ENCODE measurements at places on chromosomes 16 and 17.

GRCh38 chr16:8644211-8645140 is 23.0 kb downstream of the METTL22 start:
- H3K27ac ChIP-seq = peak overlapping the region; percentile 73
- peaks cover 75% of the 10 kb centered on the region for H3K36me3 ChIP-seq
- H3K4me3 ChIP-seq = no peak overlapping the region

- no peaks in the 10 kb centered on the region for H3K36me3 ChIP-seq
- H3K27ac ChIP-seq = peak within 1 kb of the TSS; percentile 93
- DNase-seq = peak; percentile 97
- no peaks in the 10 kb centered on the region for H3K27me3 ChIP-seq
Measured at GRCh38 chr16:401468-402348, at the start of gene DECR2. Gene DECR2, plus strand, starts transcription at chr16:401885. Its CDS starts 79 bp downstream, at chr16:401964.

- H3K4me3 ChIP-seq = no peak overlapping the region
- DNase-seq = no peak
- H3K4me1 ChIP-seq = no peaks in the 10 kb centered on the region
- no peaks in the 10 kb centered on the region for H3K36me3 ChIP-seq
- H3K27ac ChIP-seq = no peak overlapping the region
Measured at GRCh38 chr16:80596507-80597207, 55.9 kb downstream of the DYNLRB2 start.

DNA sequence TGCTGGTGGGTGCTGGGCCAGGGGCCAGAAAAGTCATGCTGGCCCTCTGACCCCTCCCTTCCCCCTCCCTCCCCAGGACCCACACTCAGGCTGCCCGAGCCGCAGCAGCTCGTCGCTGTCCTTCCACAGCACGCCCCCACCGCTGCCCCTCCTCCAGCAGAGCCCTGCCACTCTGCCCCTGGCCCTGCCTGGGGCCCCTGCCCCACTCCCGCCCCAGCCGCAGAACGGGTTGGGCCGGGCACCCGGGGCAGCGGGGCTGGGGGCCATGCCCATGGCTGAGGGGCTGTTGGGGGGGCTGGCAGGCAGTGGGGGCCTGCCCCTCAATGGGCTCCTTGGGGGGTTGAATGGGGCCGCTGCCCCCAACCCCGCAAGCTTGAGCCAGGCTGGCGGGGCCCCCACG is 8.3 kb upstream of the CISD3 start:
- no peak overlapping the region for H3K4me3 ChIP-seq
- H3K27ac ChIP-seq = no peak overlapping the region
- H3K36me3 ChIP-seq = no peaks in the 10 kb centered on the region

- peak overlapping the region; percentile 46 for H3K4me3 ChIP-seq
- peak; percentile 58 for DNase-seq
- no peaks in the 10 kb centered on the region for H3K27me3 ChIP-seq
- H3K36me3 ChIP-seq = no peaks in the 10 kb centered on the region
- H3K4me1 ChIP-seq = peaks cover 29% of the 10 kb centered on the region
Measured at GRCh38 chr17:51119415-51120356, 982 bp downstream of the SPAG9 start.

- no peak overlapping the region for H3K4me3 ChIP-seq
- H3K36me3 ChIP-seq = no peaks in the 10 kb centered on the region
- H3K27ac ChIP-seq = no peak overlapping the region
- peaks cover 4% of the 10 kb centered on the region for H3K4me1 ChIP-seq
- DNase-seq = no peak
Measured at GRCh38 chr17:29214215-29215146, 32.2 kb upstream of the CRYBA1 start.

DNA sequence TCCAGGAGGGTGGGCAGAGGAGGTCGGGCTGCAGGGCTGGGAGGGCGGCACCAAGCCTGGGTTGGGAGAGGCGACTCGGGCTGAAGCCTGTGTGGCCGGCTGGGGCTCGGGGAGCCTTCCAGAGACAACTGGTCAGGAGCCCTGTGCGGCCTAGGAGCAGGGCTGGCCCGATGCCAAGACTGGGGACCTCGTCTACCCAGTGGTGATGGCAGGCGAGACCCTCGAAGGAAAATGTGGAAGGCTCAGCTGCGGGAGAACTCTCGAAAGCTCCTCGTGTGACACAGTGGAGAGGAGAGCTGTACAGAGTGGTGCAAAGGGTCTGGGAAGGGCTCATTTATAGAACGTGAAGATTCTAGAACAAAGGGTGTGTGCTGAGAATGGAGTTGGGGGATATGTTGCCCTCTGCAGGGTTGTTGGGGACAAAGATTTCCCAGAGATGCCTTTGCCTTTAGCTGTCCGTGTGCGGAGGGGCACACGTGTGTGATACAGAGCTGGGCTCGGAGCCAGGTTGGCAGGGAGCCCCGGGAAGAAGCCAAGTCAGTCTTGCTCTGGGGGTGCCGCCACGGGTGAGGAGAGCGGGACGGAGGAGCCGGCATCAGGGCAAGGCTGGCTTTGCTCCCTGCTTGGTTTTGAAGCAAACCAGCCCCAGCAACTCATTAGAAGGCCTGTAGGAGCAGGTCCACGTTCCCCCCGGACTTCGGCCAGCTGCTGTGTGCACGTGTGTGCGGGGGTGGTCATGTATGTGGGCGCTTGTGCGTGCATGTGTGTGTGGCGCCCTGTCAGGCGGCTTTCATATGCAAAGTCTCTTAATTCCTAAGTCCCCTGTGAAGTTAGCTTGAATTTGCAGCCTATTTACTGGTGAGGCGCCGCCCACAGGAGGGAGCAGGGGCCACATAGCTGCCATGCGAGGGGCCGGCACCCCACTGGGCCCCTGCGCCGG is 132.4 kb upstream of the CHMP6 start:
- no peak overlapping the region for H3K4me3 ChIP-seq
- no peaks in the 10 kb centered on the region for H3K27me3 ChIP-seq
- peak; percentile 91 for DNase-seq
- no peaks in the 10 kb centered on the region for H3K36me3 ChIP-seq
- H3K4me1 ChIP-seq = peaks cover 16% of the 10 kb centered on the region

DNA sequence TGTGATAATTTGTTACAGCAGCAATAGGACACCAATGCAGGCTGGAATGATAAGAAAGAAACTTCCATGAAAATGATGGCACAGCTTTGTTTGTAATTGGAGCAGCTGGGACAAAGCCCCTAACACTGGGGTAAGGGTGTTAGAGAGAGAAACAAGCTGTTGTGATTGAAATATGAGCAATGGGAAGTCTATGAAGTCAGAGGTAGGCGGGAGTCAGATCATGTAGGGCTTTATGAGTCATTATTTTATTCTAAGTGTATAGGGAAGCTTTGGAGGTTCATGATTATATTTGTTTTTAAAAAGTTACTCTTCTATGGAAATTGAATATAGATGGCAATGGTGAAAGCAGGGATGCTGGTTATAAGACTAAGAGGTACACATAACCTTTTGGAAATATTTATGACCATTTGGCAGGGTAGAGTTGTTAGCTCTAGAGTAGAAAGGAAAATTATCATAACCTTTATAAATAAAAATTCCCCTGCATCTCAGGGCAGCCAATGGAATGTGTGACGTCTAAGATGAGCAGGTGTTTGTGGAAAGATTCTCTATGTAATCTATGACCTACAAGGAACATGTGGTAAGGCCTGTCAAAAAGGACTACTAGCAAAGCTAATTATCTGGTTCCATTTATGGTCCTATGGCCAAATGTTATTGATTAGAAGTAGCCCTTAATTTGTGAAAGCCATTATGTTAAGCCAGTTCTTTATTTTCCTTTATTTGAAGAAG is 85.6 kb downstream of the KCNJ2 start:
- no peaks in the 10 kb centered on the region for H3K4me1 ChIP-seq
- H3K36me3 ChIP-seq = no peaks in the 10 kb centered on the region
- H3K27me3 ChIP-seq = peaks cover 8% of the 10 kb centered on the region
- no peak overlapping the region for H3K27ac ChIP-seq
- H3K4me3 ChIP-seq = no peak overlapping the region
- no peak for DNase-seq

- DNase-seq = no peak
- no peaks in the 10 kb centered on the region for H3K36me3 ChIP-seq
- H3K4me1 ChIP-seq = no peaks in the 10 kb centered on the region
- H3K27me3 ChIP-seq = no peaks in the 10 kb centered on the region
- no peak overlapping the region for H3K4me3 ChIP-seq
Measured at GRCh38 chr17:8643855-8644506, 13.5 kb upstream of the MYH10 start.

DNA sequence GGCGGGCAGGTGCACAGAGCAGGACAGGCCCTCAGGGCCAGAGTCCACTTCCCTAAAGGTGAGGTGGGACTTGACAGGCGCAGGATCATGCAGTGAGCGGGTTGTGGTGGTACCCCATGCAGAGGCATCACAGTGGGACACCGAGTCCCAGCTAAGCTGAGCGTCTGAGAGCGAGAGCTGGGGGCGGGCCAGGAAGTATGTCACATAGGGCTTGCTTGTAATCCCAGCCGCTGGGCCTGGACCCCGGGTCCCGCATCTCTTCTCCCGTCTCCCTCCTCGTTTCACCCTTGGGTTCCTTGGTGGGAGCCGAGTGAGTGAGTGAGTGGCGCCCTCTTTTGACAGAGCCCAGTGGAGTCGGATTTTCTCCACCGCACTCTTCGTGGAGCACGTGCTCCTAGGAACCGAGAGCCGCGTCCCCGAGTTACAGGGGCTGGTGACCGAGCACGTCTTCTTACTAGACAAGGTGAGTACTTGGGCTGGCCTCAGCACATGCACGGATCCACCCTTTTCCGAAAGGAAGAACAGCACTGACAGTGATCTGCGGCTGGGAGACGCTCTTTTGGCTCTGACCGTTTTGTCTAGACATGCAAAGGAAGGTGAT is 50.8 kb upstream of the ENDOV start:
- H3K36me3 ChIP-seq = peaks cover 97% of the 10 kb centered on the region
- no peaks in the 10 kb centered on the region for H3K27me3 ChIP-seq
- no peaks in the 10 kb centered on the region for H3K4me1 ChIP-seq
- DNase-seq = no peak

- no peaks in the 10 kb centered on the region for H3K27me3 ChIP-seq
- H3K4me3 ChIP-seq = no peak overlapping the region
- H3K4me1 ChIP-seq = no peaks in the 10 kb centered on the region
Measured at GRCh38 chr17:15006421-15007128, 258.6 kb downstream of the PMP22 start.

DNA sequence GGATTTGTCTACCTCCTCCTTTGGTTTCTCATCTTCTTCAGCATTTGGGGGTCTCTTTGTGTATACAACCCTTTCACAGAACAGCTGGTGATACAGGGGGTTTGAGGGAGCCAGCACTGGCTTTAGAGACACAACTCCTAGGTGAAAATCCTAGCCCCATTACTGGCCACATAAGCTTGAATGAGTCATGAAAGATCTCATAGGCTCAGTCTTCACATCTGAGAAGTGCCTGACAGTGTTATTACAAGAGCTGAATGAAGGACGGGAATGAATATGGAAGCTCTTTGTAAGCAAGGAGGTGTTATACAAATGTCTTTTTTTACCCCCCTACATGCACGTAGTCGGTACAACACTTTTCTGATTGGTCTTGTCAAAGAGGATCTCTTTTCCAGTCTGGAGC is 1.7 kb upstream of the B4GALNT2 start:
- H3K27ac ChIP-seq = no peak overlapping the region
- DNase-seq = no peak
- H3K27me3 ChIP-seq = peaks cover 26% of the 10 kb centered on the region
- H3K4me1 ChIP-seq = peaks cover 8% of the 10 kb centered on the region
- no peak overlapping the region for H3K4me3 ChIP-seq
- H3K36me3 ChIP-seq = no peaks in the 10 kb centered on the region

DNA sequence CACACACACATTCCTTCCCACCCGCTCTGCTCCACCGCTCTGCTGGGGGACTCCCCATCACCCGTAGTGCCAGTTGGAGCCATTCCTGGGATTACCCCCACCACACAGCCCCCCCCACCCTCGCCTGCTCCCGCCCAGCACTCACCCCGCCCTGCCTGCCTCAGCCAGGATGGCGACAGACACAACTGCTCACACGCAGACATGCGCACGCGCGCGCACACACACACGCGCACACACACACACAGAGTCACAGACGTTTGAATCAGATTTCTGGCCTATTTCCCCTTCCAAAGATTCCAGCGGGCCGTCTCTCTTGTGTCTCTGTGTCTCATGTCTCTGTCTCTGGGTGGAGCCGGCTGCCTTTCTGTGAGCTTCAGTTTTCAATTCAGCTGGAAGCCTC is 4.4 kb downstream of the CACNA1G start:
- H3K27me3 ChIP-seq = peaks cover 13% of the 10 kb centered on the region
- no peaks in the 10 kb centered on the region for H3K36me3 ChIP-seq
- DNase-seq = no peak
- peaks cover 12% of the 10 kb centered on the region for H3K4me1 ChIP-seq
- H3K27ac ChIP-seq = peak overlapping the region; percentile 22

DNA sequence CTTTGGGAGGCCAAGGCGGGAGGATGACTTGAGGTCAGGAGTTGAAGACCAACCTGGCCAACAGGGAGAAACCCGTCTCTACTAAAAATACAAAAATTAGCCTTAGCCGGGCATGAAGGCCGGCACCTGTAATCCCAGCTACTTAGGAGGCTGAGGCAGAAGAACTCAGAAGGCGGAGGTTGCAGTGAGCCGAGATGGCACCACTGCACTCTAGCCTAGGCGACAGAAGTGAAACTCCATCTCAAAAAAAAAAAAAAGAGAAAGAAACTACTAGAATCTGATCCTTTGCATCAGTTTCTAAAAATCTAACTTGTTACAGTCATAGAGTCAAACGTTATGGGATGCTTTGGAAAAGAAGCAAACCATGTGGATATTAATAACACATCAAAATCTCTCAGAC is 1.6 kb upstream of the PECAM1 start:
- H3K27ac ChIP-seq = no peak overlapping the region
- DNase-seq = no peak
- H3K4me3 ChIP-seq = no peak overlapping the region
- H3K27me3 ChIP-seq = no peaks in the 10 kb centered on the region
- peaks cover 14% of the 10 kb centered on the region for H3K4me1 ChIP-seq

GRCh38 chr16:11194913-11195312 is 61.1 kb downstream of the SOCS1 start:
- DNase-seq = no peak
- H3K4me3 ChIP-seq = no peak overlapping the region
- H3K27ac ChIP-seq = peak overlapping the region; percentile 7
- H3K36me3 ChIP-seq = no peaks in the 10 kb centered on the region

DNA sequence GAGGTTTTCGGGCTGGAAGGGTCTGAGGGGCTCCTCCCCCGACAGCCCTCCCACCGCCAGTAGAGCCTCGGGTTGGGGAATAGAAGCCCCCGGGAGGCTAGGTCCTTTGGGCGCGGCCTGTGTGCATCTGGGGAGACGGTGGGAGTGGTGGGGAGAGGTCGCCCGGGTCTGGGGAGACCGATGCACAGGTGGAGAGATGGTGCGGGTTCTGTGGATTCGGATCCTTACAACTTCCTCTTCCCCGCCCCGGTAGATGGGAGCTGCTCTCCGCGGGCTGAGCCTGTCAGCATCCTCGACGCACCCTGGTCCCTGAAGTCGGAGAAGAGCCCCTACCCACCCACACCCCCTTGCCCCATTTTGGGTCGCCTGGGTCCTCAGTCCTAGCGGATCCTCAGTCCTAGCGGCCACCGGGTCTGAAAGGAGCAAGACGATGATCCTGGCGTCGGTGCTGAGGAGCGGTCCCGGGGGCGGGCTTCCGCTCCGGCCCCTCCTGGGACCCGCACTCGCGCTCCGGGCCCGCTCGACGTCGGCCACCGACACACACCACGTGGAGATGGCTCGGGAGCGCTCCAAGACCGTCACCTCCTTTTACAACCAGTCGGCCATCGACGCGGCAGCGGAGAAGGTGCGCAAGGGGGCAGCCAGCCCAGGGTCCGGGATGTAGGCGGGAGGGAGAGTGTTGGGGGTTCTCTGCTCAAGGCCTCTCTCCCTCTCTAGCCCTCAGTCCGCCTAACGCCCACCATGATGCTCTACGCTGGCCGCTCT is 790 bp downstream of the BCKDK start:
- H3K4me1 ChIP-seq = peaks cover 30% of the 10 kb centered on the region
- DNase-seq = no peak
- H3K27me3 ChIP-seq = no peaks in the 10 kb centered on the region
- H3K36me3 ChIP-seq = no peaks in the 10 kb centered on the region
- peak overlapping the region; percentile 40 for H3K4me3 ChIP-seq
